ENCODE measurements at places on chromosomes 4 and X.

DNA sequence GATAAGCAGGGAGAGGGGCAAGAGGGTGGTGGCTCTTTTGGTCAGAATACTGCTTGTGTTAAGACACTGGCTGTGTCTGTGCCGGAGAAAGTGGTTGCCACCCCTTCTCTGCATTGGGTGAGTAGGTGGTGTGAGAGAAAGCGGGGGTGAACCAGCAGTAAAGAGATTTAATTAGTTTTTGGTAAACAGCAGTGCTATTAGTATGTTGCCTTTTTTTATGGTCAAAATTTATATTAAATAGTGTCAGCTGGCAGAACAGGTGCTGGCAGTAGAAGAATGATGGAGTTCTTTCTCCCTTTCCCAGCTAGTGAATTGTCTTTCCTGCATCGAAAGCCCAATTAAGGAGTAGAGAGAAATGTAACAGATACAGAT lies 181.6 kb downstream of the LARP7 start:
- DNase-seq, result no peak

- DNase-seq, result no peak
These were observed 13.3 kb downstream of the LRRC66 start for GRCh38 chr4:52006887-52007286.

DNA sequence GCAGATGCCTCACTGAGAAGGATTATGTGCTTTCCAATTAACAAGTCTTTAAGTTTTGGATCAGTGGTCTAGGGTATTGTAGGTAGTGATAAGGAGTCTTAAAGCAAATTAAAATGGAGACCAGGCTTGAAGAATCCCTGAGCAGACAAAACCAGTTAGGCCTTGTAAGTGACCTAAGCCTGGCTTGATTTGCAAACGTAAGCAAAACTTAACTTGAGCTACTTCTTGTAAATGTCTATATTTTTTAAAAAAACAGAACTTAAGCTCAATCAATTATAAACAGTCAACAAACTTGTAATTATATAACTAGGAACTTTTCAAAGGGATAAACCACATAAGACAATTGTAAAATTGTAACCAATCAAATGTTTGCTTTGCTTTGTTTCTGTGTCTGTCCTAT lies 72.7 kb upstream of the NALF2 start:
- no peak for DNase-seq

DNA sequence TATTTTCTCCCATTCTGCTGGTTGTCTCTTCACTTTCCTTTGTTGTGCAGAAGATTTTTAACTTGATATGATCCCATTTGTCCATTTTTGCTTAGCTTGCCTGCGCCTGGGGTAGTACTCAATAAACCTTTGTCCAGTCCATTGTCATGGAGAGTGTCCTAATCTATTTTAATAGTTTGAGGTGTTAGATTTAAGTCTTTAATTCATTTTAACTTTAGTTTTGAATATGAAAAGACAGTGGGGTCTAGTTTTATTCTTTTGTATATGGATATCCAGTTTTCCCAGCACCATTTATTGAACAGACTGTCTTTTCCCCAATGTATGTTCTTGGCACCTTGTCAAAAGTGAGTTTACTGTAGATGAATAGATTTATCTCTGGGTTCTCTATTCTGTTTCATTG lies 76.0 kb upstream of the ITM2A start:
- DNase-seq, result no peak
